Left ventricle myocardium superior (tissue), 1 donor: ENCODE measurements at places on chromosomes 13 and 19. TPM values are rescaled to one million over a fixed set of nuclear protein-coding genes. Genes with fewer than 3 reads are reported as not detected.

- DNase-seq = peak; percentile 40
These were observed 8.6 kb upstream of the HIPK4 start for GRCh38 chr19:40398417-40399131.

GRCh38 chr13:31515427-31515826 is 223.9 kb upstream of the RXFP2 start:
- DNase-seq = no peak

Gene CGB2
- total RNA-seq = not detected

Gene MEIS3
- total RNA-seq = 3.4 TPM

Gene ZNF132
- 5.6 TPM for total RNA-seq

GRCh38 chr13:36998624-36999041 is 507 bp downstream of the ALG5 start:
- DNase-seq = peak; percentile 33

GRCh38 chr13:67390462-67391086 is 160.4 kb upstream of the PCDH9 start:
- no peak for DNase-seq

- peak; percentile 65 for DNase-seq
These were observed at the start of gene KL for GRCh38 chr13:33016414-33017322. Gene KL (plus strand): TSS chr13:33016423. CDS start chr13:33016441, 18 bp downstream.

- no peak for DNase-seq
These were observed 1.7 kb downstream of the CXCL17 start for GRCh38 chr19:42441049-42441445.

Gene PRODH2
- total RNA-seq = not detected

GRCh38 chr19:2251106-2252054 is 2.3 kb downstream of the AMH start:
- DNase-seq = peak; percentile 32

Gene SHISA7
- not detected for total RNA-seq

DNA sequence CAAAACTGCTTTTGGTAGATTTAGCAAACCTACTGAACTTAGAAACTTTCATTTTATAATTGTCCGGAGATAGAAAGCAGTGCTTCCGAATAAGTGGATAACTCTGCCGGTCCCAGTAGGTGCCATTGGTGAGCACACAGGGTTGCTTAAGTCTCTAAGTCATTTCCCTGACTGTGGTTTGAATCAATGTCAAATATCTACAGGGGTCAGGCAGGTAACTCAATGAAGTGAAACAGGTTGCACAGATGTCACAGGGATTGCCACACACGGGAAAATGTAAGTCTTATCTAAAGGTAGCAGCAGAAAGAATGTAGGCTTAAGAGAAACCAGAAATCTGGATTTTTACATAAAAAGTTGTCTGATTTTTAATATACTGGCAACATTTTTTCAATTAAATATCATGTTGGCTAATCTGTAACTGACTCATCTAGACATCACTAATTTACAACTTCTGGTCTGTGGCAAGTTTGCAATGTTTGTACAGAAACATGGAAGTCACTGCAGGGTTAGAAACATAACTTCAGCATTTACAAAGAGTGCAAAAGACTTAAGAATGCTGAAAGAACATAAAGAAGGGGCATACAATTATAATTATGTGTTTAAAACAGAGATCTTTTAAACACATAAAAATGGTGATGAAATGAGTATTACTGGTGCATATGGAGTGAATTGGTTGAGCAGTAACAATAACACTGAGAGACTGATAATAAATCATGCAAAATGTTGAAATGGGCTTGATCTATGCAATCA is 14.3 kb upstream of the LRRC63 start:
- DNase-seq = no peak

DNA sequence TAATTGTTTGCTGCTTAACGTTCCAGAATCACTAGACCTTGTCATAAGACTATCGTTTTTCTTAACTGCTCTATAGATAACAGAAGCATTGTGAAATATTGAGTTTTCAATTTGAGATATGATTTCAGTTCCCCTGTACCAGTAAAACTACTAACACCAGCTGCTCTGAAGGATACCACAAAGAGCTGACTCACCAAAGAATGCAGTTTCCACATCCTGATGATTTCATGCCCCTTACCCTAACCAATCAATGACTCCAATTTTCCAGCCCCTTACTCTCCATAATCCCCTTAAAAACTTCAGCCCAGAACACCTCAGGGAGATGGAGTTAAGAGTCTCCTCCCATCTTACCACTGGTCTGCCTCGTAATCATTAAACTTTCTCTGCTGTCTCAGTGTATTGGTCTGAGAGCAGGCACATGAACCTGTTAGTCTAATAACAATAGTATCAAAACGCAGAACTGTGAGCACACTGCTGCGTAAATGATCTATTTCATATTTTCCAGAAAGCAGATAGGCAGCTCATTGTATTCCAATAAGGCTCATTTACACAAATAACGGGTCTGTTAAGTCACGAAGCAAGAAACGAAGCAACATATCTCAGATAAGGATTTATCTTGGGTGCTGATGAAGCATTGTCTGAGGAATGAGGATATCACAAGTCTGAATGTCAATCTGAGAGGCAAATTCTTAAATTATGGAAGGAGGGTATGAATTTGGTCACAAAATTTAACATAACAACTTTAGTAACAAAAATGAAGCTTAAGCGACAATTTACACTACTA is 14.1 kb upstream of the CCNA1 start:
- DNase-seq = no peak
